NCI-H146 (cell line): ENCODE measurements at places on chromosomes 3 and 15.
A peak's percentile ranks its signal among the peaks of the same experiment; 100 is the strongest.

DNA sequence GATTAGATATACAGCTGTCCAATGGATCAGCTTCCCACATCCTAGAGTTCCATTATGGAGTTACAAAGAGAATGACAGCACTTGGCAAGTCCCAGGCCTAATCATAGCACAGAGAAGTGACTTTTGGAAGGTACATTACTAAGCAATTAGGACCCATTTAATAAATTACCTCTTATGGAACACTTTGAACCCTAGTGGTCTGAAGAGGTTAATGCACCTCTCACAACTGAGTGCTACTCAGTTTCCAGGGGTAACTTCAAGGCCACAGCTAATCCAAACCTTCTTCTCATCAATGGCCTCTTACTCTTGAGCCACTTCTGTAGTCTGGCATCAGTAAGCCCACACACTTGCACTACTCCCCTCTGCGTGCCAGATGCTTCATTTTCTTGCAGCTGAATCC, 34.9 kb upstream of the MEIS2 start:
- DNase-seq: peak; percentile 3

GRCh38 chr3:174002543-174002942, 605.0 kb downstream of the NLGN1 start:
- DNase-seq: peak; percentile 7

DNA sequence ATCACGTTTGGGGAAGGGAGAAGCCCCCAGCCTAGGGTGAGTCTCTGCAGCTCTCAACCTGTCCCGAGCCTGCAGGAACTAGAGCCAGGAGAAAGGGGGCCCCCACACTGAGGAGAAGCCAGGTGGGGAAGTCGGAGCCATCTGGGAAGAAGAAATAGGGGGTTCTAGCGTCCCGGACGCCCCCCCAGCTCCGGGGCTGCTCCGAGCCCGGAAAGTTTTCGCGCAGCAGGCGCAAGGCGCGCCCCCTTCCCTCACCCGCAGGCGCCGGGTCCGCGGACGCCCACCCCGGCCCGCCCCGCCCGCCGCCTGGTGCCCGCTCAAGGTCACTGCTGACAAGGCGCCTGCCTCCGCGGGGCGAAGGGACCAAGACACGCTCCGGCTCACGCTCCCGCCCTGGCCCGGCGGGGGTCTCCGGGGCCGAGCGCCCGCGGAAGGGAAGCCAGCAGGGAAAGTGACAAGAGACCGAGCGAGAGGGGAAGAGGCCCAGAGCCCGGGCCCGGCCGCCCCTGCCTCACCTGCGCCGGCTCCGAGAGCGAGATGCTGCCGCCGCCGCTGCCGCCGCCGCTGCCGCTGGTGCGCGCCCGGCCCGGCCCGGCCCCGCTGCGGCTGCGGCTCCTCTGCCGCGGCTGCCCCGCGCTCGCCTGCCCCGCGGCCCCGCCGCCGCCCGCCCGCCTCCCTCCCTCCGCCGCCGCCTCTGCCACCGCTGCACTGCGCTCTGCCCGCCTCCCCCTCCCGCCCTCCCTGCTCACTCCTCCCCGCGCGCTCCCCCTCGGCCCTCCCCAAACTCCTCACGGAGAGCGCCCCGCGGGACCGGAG, 108.4 kb upstream of the SLC6A11 start:
- no peak for DNase-seq

DNA sequence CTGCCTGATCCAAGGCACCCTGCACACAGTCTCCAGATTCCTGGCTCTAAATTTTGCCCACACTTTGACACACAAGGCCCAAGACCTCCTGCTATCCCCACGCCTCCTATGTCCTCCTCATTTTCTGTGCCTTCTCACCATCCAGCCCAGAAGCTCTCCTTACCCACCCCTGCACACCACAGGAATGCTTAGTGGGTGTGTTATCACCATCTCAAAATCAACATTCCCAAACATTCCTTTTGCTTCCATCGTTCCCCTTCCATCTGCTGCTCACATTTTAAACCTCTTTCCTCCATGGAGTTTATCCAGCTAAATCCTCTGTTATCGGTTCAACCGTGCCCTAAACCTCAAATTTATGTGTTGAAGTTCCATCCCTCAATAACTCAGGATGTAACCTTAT, 43.9 kb downstream of the DGKG start:
- DNase-seq: no peak

- DNase-seq: no peak
Measured at GRCh38 chr3:72272356-72272755, 487.4 kb upstream of the PROK2 start.
